ENCODE measurements at places on chromosomes 4 and X.

DNA sequence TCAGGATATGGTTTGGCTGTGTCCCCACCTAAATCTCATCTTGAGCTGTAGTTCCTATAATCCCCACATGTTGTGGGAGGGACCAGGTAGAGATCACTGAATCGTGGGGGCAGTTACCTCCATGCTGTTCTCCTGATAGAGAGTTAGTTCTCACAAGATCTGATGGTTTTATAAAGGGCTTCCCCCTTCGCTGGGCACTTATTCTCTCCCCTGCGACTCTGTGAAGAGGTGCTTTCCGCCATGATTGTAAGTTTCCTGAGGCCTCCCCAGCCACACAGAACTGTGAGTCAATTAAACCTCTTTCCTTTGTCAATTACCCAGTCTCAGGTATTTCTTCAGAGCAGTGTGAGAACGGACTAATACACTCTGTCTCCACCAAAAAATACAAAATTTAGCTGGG lies 291.9 kb downstream of the BCOR start:
- ATAC-seq = no peak

- peak; percentile 73 for ATAC-seq
Measured at GRCh38 chrX:39309721-39310152, 508.5 kb downstream of the MID1IP1 start.

DNA sequence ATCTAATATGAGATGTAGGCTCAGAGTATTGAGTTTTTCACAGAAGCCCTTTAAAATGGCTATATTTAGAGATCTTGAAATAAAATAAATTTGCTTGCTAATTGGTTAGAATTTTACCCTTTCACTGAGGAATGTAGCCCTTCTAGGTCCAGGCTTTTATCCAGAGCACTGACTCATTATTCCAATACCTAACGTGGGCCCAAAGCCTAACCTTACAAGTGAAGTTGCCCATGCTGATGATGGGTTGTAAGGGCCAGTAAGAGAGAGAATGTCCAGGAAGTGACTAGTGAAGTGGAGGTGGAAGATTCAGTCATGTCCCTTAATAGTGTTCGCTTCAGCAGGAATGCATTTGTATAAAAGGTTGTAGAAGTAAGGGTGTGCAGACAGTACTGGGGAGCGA lies 155.9 kb downstream of the STIM2 start:
- no peak for ATAC-seq

DNA sequence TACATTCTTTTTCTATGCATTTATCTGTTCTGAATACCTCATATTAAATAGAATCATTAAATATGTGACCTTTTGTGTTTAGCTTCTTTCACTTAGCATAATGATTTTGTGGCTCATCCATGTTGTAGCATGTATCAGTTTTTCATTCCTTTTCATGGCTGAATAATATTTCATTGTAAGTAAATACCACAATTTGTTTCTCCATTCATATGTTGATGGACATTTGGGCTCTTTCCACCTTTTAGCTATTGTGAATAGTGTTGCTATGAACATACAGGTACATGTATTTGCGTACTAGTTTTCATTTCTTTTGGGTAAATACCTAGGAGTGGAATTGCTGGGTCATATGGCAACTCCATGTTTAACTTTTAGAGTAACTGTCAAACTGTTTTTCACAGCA lies 85.1 kb downstream of the GNL3L start:
- ATAC-seq = no peak

Measured in activated CD4-positive, CD25-positive, alpha-beta regulatory T cell treated with anti-CD3 and anti-CD28 coated beads, Interleukin-2, amount 50 U/mL, for 24 hours (primary cell).